ENCODE measurements at places on chromosomes 12 and 14. TPM values are rescaled to one million over a fixed set of nuclear protein-coding genes. Genes with fewer than 3 reads are reported as not detected.

The SPTB gene
- 3.0 TPM for total RNA-seq

DNA sequence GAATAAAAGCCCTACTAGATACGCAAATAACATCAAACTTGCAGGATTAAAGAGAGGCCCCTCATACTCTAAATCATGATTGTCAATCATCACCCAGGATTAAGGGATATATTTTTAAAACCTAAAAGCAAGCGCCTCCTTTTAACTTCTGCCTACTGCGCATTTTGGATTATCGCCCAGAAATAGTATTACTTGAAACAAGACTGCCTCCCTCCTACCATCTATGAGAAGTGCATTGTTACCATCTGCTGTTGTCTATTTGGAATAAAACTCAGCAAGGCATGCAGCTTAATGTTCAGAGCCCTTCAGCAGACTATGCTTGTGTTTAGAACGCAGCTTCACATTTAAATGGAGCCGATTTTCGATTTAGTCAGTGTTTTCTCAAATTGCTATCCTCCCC, 79.6 kb downstream of the EXOC5 start:
- DNase-seq, result no peak

- no peak for DNase-seq
These were observed 123.8 kb upstream of the LRFN5 start for GRCh38 chr14:41482861-41483260.

DNA sequence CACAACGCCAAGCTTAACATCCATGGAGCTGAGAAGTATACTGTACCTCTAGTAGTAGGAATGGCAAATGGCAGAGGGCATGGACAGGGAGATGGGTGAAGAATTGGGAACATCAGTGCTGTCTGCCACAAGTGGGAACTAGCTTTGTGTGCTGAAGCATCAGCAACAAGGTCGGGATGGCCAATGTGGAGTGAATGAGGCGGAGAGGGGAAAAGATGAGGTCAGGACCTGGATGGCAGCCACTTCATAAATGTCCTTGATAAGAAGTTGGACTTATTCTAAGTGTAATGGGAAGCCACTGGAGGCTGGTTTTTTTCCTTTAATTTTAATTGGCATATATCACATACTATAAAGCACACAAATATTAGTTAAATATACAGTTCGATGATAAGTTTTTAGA, 21.9 kb upstream of the CLMN start:
- no peak for DNase-seq

GRCh38 chr14:47353186-47353585, 322.2 kb downstream of the MDGA2 start:
- DNase-seq, result no peak

DNA sequence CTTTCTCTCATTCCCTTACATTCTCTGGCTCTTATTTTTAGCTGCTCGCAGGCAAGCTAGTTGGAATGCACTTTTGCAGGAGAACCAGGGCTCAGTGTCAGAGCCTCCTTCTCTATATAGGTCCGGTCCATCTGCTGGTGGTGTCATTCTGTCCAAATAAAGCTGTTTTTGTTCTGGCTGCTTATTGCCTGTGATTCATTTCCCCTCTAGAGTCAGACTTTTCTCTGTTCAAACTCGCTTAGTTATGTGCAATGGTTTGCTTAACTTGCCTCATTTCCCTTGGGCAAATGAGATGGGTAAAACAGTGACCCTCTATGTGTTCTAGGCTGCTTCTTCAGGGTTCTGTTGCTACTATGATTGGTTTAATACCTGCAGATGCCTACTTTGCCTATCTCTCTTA, 2.9 kb downstream of the SMARCD1 start:
- DNase-seq, result no peak

GRCh38 chr12:11840366-11840765, 190.9 kb downstream of the ETV6 start:
- DNase-seq, result no peak

- no peak for DNase-seq
These were observed 79.4 kb downstream of the TMTC2 start for GRCh38 chr12:82765971-82766705.

DNA sequence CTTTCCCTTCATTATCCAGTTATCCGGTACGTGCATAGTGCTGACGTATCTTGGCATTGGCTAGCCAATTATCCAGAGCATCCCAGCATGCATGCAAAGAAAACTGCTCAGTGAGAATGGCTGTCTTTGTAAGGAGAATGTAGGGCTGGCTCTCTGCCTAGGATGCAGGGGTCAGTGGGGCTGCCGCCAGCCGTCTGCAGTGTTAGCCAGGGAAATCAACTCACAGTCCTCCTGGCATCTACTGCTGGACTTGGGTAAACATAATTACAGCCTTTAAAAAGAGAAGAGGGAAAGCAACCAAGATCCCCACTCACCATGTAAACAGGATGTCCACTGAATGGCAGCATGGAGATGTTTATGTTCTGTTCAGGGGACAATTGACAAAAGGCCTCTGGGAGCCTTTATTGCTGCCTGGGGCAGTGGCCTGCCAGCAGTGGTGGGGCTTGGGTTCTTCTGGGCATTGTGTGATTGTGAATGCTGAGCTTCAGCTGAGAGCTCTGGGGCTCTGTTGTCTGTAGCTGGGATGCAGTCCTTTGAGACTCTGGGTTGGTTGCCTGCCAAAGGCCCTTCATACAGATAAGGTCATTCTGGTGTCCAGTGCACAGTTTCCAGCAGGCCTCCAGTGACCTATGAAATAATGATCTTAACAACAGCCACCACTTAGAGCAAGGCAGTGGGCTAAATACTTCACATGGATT, 121.8 kb downstream of the TBC1D30 start:
- DNase-seq, result no peak

DNA sequence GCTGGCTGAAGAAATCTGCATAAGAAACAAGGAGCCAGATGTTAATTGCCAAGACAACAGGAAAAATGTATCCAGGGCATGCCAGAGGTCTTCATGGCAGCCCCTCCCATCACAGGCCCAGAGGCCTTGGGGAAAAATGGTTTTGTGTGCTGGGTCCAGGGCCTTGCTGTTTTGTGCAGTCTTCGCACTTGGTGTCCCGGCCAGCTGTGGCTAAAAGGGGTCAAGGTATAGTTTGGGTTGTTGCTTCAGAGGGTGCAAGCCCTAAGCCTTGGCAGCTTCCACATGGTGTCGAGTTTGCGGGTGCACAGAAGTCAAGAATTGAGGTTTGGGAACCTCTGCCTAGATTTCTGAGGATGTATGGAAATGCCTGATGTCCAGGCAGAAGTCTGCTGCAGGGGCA, 29.9 kb upstream of the CNTN1 start:
- DNase-seq, result no peak

DNA sequence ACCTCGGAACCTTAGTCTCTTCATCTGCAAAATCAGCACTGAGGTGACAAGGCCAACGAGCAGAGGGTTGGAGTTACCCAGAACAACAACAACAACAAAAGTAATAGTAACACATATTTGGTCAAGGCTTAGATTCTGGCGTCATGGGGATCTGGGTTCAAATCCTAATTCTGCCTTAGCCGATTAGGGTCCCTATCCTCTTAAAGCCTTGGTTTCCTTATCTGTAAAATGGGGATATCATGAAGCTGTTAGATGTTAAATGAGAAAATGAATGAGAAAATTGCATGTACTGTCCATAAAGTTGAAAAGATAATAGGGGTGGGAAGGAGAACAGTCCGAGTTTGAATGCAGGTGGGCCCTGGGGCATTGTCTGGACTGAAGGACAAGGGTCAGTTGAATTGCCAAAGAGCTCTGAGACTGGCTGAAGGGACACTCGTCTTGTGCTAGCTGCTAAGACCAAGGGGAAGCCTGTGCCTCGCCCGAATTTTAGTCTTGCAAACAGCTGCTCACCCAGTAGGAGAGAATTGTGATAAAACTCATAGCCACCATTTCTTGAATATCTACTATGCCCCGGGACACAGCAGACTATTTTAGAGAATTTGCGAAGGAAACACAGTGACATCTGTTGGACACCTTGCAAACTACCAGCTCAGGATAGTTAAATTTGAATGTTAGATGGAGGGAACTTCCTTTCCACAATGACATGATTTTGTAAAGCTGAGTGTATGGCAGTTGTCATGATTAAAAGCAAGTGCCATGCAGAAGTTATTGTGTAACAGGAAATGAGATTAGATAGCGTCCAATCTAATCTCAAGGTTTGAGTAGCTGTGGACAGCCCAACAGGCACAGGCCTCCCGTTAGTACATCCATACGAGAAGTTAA, 6.8 kb upstream of the HNF1A start:
- no peak for DNase-seq

Measured in upper lobe of right lung (tissue), 1 donor.